IMR-90 (cell line): ENCODE measurements at places on chromosomes 2 and 18. TPM values are rescaled to one million over a fixed set of nuclear protein-coding genes. Genes with fewer than 3 reads are reported as not detected.

Gene MORN2
- 13.1 and 27.2 TPM in 2 replicates for total RNA-seq

Gene GAREM1
- 1.9 and 2.3 TPM in 2 replicates for total RNA-seq

- no peak for DNase-seq
- no peak overlapping the region for H3K4me3 ChIP-seq
- no peaks in the 10 kb centered on the region for H3K4me1 ChIP-seq
- no peak overlapping the region for H3K27ac ChIP-seq
- no peaks in the 10 kb centered on the region for H3K27me3 ChIP-seq
- no peaks in the 10 kb centered on the region for H3K36me3 ChIP-seq
Measured at GRCh38 chr2:206832873-206833272, 67.5 kb downstream of the FASTKD2 start.

Gene B4GALT6
- total RNA-seq, result 0.83 and 3.9 TPM in 2 replicates

Gene WNT10A
- not detected in 2 replicates for total RNA-seq

- no peak overlapping the region for H3K4me3 ChIP-seq
- H3K4me1 ChIP-seq, result peaks cover 6% of the 10 kb centered on the region
- peak overlapping the region; percentile 77 for H3K27ac ChIP-seq
- peak; percentile 95 for DNase-seq
Measured at GRCh38 chr18:2515908-2516625, 55.2 kb downstream of the METTL4 start.

- no peak for DNase-seq
- no peak overlapping the region for H3K4me3 ChIP-seq
- H3K4me1 ChIP-seq, result no peaks in the 10 kb centered on the region
- H3K36me3 ChIP-seq, result peaks cover 7% of the 10 kb centered on the region
Measured at GRCh38 chr2:224793946-224794345, 77.8 kb upstream of the CCDC195 start.

Gene CRYGD
- not detected in 2 replicates for total RNA-seq

- H3K36me3 ChIP-seq, result no peaks in the 10 kb centered on the region
- H3K27ac ChIP-seq, result no peak overlapping the region
- H3K27me3 ChIP-seq, result no peaks in the 10 kb centered on the region
- H3K4me1 ChIP-seq, result no peaks in the 10 kb centered on the region
- DNase-seq, result no peak
- no peak overlapping the region for H3K4me3 ChIP-seq
Measured at GRCh38 chr2:221167561-221167960, 404.5 kb downstream of the EPHA4 start.

Gene GCKR
- total RNA-seq, result under 0.01 TPM in 1 of 2 replicates, not detected in the other

Gene FAM210A
- 16.1 and 25.3 TPM in 2 replicates for total RNA-seq

Gene PTH2R
- total RNA-seq, result under 0.01 TPM in 1 of 2 replicates, not detected in the other

DNA sequence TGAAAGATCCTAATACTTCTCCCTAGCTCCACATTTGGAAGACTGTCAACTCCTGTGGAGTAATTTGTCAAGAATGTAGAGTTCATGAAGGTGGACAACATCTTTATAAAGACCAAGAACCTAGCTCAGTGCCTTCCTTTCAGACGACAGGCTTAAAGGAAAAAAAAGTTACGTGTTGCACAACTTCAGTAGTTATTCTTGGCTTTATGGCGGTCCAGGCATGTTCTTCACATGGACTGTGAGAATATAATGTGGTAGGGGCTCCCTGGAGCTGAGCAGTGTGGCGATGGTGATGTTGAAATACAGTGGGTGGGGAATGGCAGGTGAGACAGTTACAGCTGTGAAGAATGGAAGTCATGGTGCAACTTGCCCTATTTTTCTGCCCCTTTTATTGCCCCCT lies 3.9 kb downstream of the TAF1B start:
- peaks cover 16% of the 10 kb centered on the region for H3K36me3 ChIP-seq
- peak; percentile 41 for DNase-seq
- peaks cover 7% of the 10 kb centered on the region for H3K4me1 ChIP-seq
- H3K27ac ChIP-seq, result no peak overlapping the region
- H3K27me3 ChIP-seq, result no peaks in the 10 kb centered on the region

DNA sequence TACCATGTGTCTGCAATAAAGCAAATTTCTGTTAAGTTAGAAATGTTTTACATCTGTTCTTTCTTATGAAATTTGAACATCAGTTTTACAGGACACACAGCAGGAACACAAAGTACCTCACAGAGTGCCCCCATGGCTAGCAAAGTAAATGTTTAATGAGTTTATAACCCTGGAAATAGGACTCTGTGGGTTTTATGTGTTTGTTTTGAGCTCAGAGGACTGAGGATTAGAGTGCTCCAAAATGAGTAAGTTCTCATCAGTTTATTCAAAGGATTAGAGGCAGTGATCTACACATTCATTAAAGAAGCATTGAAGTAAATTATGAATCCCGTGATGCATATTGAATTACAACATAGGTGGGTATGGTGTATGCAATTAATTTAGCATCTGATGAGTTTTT lies 281.8 kb downstream of the GULP1 start:
- no peaks in the 10 kb centered on the region for H3K4me1 ChIP-seq
- no peak overlapping the region for H3K4me3 ChIP-seq
- H3K27ac ChIP-seq, result no peak overlapping the region

DNA sequence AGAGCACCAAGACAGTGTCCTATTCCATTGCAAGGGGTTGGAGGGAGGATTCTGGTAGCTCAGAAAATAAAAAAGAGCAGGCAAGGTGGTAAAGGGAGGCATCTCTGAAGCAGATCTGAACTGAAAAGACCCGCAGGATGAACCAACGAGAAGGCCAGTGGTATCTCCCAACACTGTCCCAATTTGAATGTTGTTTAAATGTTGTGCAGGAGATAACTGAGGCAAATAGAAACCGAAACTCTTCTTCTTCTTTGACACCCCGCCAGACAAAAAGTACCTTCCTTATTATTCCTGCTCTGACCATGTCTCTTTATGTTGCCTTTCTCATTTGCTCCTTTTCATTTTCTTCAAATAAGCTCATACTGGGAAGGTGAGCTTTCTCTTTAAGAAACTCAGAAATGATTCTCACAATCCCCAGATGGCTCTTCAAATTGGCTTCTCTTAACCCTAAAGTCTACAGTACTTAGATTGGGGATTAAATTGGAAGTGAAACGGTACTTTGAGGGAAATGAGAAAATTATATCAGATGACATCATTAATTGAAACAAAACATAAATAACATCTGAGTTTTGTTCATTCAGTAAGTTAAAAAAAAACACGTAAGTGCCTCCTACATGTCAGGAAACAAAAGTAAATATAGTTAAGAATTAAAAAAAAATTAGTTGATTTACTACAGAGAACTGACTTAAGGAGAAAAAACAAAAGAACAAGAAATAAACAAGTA lies 143.6 kb downstream of the WDPCP start:
- H3K4me3 ChIP-seq, result no peak overlapping the region
- H3K27me3 ChIP-seq, result no peaks in the 10 kb centered on the region
- no peaks in the 10 kb centered on the region; the same call in 1 of the 2 replicates for H3K4me1 ChIP-seq
- H3K36me3 ChIP-seq, result no peaks in the 10 kb centered on the region
- no peak for DNase-seq
- no peak overlapping the region for H3K27ac ChIP-seq

Gene SERPINB10
- total RNA-seq, result not detected in 2 replicates

DNA sequence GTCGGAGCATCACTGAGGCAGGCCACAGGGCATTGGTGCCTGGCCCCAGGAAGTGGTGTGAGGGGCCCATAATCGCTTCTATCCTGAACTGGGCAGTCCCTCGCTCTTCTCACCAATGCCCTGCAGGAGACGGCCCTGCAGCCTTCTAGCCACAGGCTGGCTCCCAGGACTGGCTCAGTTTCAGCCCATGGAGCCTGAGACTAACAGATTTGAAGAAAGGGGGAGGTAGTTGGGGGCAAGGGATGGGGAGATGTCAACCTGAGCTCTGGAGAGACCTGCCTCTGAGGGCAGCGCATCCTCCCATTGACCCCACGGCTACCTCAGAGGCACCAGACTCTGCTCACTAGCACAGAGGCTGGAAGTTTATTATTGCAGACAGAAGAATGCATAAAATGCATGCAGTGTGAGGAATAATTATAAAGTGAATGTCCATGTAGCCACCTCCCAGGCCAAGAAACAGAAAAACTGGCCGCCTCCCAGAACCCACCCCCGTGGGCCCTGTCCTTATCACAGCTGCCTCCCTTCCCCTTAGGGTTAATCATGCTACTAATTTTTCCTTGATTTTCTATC lies 1.4 kb downstream of the TOGARAM2 start:
- no peak for DNase-seq
- H3K36me3 ChIP-seq, result no peaks in the 10 kb centered on the region
- peaks cover 16% of the 10 kb centered on the region for H3K4me1 ChIP-seq
- no peak overlapping the region; the same call in 1 of the 2 replicates for H3K27ac ChIP-seq
- no peak overlapping the region for H3K4me3 ChIP-seq

Gene NFU1
- 24.0 and 40.0 TPM in 2 replicates for total RNA-seq

Gene CFC1
- not detected in 2 replicates for total RNA-seq

Gene CHN1
- 54.4 and 58.4 TPM in 2 replicates for total RNA-seq

- peak; percentile 3 for DNase-seq
- H3K4me1 ChIP-seq, result peaks cover 4% of the 10 kb centered on the region; the same call in 1 of the 2 replicates
- H3K27me3 ChIP-seq, result no peaks in the 10 kb centered on the region
- no peaks in the 10 kb centered on the region for H3K36me3 ChIP-seq
Measured at GRCh38 chr2:183123117-183123958, 905 bp upstream of the NUP35 start.

Gene MGAT5
- total RNA-seq, result 47.8 and 59.9 TPM in 2 replicates
